Prostate gland (tissue), 2 donors: ENCODE measurements at places on chromosomes 13 and 19. TPM values are rescaled to one million over a fixed set of nuclear protein-coding genes. Genes with fewer than 3 reads are reported as not detected.

DNA sequence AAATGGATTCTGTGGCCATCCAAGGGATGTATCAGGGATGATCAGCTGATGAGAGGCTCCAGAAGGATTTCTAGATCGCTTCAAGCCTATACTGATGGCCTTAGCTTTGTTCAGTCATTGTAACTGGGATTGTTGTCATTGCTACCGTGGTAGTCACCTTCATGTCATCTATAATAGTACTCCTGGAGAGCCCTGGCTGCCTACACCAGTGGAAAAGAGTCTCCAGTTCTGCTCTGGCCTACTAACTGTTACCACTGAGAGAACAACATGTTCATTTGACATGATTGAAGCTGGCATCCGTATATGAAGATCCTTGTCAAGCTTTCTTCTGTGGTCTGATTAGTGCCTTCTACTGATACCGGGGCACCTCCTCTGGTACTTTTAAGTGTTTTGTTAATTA, 131.3 kb downstream of the B3GLCT start:
- H3K4me3 ChIP-seq, result no peak overlapping the region
- H3K27me3 ChIP-seq, result no peaks in the 10 kb centered on the region
- H3K4me1 ChIP-seq, result no peaks in the 10 kb centered on the region

DNA sequence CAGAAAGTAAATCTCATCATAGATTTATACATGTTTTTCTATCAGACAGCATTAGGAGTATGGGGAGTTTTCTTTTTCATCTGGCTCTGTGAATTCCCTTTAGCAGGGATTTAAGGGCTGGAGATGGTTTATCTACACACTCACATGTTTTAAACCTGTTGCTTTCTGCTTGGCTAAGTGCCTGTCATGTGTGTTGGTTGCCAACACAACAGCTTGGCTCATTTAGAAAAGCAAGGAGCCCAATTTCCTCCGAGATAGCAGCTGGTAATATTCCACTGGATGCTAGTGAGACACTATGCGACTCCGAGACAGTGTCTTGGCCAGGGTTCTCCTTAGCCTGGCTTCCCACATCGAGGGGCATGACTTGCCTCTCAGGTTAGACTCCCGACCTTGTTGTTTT, 83.3 kb downstream of the KLF5 start:
- no peak overlapping the region for H3K27ac ChIP-seq
- DNase-seq, result no peak
- no peak overlapping the region for H3K4me3 ChIP-seq
- no peaks in the 10 kb centered on the region for H3K36me3 ChIP-seq

DNA sequence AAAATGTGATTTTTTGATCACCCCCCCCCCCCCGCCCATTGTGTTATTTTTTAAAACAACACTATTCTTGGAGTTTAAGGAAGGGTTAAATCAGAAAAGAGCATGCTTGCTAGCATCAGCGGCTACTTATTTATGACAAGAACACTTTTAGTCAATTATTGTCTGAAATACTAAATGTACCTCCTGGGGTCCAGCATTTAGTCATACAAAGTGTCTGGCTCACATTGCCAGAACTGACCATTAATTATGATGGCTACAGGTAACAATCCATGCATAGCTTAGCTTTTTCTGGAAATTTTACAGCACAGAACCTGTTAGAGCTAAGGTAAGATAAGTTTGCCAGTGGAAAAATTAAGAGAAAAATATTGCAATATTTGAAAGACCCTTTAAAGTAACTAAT, 90.1 kb downstream of the PCDH9 start:
- H3K27ac ChIP-seq, result no peak overlapping the region
- H3K4me1 ChIP-seq, result no peaks in the 10 kb centered on the region
- no peaks in the 10 kb centered on the region for H3K36me3 ChIP-seq
- DNase-seq, result no peak

GRCh38 chr19:4360641-4361151, 17.3 kb downstream of the MPND start:
- H3K4me3 ChIP-seq, result no peak overlapping the region
- no peak for DNase-seq
- peaks cover 28% of the 10 kb centered on the region for H3K36me3 ChIP-seq

DNA sequence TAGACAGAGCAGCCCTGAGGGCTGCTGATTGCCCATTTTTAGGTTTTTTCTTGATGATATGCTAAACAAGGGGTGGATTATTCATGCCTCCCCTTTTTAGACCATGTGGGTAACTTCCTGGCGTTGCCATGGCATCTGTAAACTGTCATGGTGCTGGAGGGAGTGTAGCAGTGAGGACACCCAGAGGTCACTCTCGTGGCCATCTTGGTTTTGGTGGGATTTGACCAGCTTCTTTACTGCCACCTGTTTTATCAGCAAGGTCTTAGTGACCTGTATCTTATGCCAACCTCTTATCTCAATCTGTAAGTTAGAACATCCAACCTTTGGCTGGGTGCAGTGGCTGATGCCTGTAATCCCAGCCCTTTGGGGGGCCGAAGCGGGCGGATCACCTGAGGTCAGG, 148.0 kb downstream of the PTPRS start:
- no peaks in the 10 kb centered on the region for H3K36me3 ChIP-seq
- DNase-seq, result no peak
- H3K4me3 ChIP-seq, result no peak overlapping the region
- no peaks in the 10 kb centered on the region for H3K27me3 ChIP-seq
- H3K4me1 ChIP-seq, result no peaks in the 10 kb centered on the region
- H3K27ac ChIP-seq, result no peak overlapping the region

DNA sequence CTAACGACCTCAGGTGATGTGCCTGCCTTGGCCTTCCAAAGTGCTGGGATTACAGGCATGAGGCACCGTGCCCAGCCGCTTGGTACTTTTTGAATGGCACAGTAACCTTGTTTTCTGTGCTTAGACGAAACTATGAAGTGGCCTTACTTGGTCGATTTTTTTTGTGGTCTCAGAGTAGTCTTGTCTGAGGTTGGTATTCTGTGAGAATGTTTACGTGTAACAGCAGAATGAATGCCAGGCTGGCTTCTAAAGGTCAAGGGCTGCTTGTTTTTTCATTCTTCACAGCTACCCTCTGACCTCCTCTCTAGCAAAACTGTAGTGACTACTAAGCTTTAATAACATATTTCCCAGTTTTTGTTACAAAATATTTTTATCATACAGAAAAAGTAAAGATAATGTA, 313.3 kb downstream of the GPC6 start:
- H3K27ac ChIP-seq, result no peak overlapping the region
- no peaks in the 10 kb centered on the region for H3K36me3 ChIP-seq
- H3K4me3 ChIP-seq, result no peak overlapping the region

DNA sequence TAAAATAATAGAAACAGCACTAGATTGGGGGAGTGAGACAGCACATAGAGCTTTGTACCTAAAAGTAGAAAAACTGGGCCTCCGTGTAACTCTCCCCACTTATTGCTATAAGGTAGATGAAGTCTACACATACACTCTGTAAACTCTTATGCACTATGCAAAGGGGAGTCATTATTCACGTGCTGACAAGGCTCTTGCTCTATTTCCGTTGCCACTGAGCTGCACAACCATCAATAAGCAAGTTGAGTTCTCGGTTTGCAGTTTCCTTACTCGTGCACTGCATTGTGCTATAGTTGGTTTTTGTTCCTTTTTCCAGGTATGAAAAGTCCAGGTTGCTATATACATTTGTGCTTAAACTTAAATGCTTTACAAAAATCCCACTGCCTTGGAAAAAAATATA, 294.0 kb upstream of the DACH1 start:
- no peak for DNase-seq
- no peak overlapping the region for H3K27ac ChIP-seq
- no peaks in the 10 kb centered on the region for H3K4me1 ChIP-seq
- H3K36me3 ChIP-seq, result no peaks in the 10 kb centered on the region

- H3K27ac ChIP-seq, result no peak overlapping the region
- no peak for DNase-seq
- H3K36me3 ChIP-seq, result no peaks in the 10 kb centered on the region
- no peak overlapping the region for H3K4me3 ChIP-seq
These were observed 542.8 kb upstream of the PCDH9 start for GRCh38 chr13:67772807-67773453.

DNA sequence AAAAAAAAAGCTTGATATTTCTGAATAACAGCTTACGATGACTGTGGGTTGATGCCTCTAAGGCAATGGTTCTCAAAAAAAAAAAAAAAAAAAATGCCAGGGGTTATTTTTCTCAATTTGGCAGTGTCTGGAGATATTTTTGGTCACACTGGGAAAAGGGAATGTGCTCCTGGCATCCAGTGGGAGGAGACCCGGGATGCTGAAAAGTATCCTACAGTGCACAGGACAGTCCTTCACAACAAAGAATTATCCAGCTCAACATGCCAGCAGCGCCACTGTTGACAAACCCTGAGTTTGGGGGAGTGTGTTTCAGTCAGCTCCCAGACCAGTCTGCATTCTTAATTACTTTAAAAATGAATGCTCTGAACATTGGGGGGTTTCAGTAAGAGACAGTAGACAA, 54.5 kb downstream of the FLT3 start:
- H3K4me1 ChIP-seq, result no peaks in the 10 kb centered on the region
- no peak overlapping the region for H3K4me3 ChIP-seq
- H3K36me3 ChIP-seq, result no peaks in the 10 kb centered on the region
- DNase-seq, result no peak
- H3K27me3 ChIP-seq, result no peaks in the 10 kb centered on the region
- no peak overlapping the region for H3K27ac ChIP-seq

DNA sequence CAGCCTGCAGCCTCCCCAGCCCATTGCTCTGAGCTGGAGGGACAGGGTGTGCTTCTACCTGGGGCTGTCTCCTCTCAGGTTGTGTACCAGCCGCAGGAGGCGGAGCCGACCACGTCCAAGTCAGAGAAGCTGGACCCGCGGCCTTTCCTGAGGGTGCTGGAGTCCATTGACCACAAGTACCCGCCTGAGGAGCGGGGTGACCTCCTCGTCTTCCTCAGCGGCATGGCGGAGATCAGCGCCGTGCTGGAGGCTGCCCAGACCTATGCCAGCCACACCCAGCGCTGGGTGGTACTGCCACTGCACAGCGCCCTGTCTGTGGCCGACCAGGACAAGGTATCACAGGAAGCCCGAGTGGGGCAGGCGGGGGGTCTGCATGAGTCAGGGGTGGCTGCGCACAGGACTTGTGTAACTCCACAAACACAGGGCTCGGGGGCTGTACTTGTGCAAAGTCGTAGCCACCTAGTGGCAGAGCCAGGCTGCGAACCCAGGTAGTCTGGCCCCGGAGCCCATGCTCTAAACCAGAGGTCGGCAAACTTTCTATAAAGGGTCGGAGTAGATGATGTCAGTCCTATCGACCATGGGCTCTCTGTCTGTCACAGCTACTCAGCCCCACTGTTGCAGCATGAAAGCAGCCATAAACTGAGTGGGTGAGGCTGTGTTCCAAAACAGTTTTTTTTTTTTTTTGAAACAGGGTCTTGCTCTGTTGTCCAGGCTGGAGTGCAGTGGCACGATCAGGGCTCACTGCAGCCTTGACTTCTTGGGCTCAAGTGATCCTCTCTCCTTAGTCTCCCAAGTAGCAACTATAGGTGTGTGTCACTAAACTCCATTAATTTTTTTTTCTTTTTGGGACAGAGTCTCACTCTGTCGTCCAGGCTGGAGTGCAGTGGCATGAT, 8.9 kb downstream of the DHX34 start:
- peaks cover 26% of the 10 kb centered on the region for H3K36me3 ChIP-seq
- H3K4me1 ChIP-seq, result no peaks in the 10 kb centered on the region

- H3K36me3 ChIP-seq, result no peaks in the 10 kb centered on the region
- H3K27me3 ChIP-seq, result no peaks in the 10 kb centered on the region
- no peak overlapping the region for H3K27ac ChIP-seq
These were observed 716.2 kb upstream of the ARGLU1 start for GRCh38 chr13:107284173-107284572.

DNA sequence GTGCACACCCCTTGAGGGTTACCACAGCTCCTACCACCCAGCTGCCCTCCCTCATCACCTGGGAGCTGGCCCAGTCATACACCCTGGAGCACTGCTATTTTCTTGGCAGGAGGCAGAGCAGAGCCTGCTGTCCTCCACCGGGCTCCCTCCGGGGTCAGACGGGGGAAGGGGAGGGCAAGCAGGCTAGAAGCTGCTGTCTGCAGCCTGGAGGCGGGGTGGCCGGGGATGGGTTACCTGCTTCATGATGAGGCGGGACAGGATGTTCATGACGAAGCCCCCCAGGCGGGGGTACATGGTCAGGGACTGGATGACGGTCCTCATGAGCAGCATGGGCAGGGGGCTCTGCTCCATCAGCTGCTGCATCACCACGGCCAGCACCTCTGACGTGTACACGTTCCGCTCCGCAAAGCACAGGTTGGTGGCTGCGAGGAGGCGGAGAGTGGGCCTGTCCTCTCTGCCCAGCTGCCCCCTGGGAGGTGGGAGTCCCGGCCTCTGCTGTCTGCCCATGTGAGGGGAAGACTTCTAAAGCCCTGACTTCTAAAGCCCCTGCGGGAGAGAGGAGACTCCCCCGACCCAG, 2.7 kb upstream of the RSPH6A start:
- no peaks in the 10 kb centered on the region for H3K4me1 ChIP-seq
- H3K4me3 ChIP-seq, result no peak overlapping the region
- peaks cover 4% of the 10 kb centered on the region for H3K36me3 ChIP-seq
- DNase-seq, result no peak

The MBD3L3 gene
- total RNA-seq, result 1.5 TPM

The CLDN10 gene
- total RNA-seq, result 1.5 TPM

The SOX1 gene
- not detected for total RNA-seq

The PSG3 gene
- total RNA-seq, result not detected

The KCTD15 gene
- total RNA-seq, result 41.7 TPM

The TMPRSS9 gene
- 0.14 TPM for total RNA-seq

The FBXO46 gene
- total RNA-seq, result 21.8 TPM
